ENCODE measurements at places on chromosomes 12 and 14.
A peak's percentile ranks its signal among the peaks of the same experiment; 100 is the strongest.

- DNase-seq: no peak
These were observed 269.3 kb downstream of the SNAPC1 start for GRCh38 chr14:62031504-62031903.

- peak; percentile 44 for DNase-seq
These were observed 202.6 kb downstream of the FOXN3 start for GRCh38 chr14:89214221-89214965.

- DNase-seq: peak; percentile 73
These were observed 44.2 kb upstream of the TSPAN9 start for GRCh38 chr12:3032770-3033538.

GRCh38 chr14:97543816-97544215 is 746.6 kb downstream of the VRK1 start:
- DNase-seq: no peak

GRCh38 chr12:76746516-76746915 is 17.4 kb upstream of the ZDHHC17 start:
- no peak for DNase-seq

GRCh38 chr12:76332606-76333005 is 15.6 kb downstream of the BBS10 start:
- no peak for DNase-seq

GRCh38 chr12:53231921-53232645 is at the start of gene RARG:
Gene RARG (minus strand): TSS chr12:53232209. CDS start chr12:53227545, 4,664 bp downstream.
- DNase-seq: peak; percentile 84

DNA sequence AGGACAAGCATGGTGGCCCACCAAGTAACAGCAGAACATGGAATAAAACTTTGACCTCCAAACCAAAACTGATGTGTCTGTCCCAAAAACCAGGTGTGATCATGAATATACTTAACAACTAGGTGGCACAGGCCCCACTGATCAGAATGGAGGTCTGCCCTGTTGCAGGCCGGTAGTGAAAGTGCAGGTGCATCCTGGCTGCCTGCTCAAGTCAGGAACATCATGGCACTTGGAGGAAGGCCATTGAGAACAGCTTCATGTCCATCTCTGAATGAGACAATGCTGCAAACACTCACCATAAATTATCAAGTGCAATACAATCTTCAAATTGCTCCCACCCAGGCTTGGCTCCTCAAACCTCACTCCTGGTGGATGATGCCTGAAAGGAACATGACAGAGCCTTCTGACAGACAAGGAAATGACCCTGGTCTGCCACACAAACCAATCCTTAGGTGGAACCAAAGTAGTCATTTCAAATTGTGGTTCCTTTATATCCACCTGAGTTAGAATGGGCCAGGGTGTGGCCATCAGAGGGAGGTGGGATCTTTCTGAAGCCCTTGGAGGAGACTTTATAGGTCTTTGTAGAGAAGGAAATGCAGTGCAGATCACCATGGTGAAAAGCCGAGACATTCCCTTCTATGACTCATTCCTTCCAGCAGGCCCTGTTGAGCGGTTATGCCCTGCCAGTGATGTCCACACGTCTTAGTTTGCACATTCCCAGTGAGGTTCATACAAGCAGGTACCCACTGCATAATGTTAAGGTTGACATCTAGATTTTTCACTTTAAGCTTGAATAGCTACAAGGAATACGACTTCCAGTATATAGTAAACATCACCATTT is 36.0 kb downstream of the EGLN3 start:
- DNase-seq: no peak

DNA sequence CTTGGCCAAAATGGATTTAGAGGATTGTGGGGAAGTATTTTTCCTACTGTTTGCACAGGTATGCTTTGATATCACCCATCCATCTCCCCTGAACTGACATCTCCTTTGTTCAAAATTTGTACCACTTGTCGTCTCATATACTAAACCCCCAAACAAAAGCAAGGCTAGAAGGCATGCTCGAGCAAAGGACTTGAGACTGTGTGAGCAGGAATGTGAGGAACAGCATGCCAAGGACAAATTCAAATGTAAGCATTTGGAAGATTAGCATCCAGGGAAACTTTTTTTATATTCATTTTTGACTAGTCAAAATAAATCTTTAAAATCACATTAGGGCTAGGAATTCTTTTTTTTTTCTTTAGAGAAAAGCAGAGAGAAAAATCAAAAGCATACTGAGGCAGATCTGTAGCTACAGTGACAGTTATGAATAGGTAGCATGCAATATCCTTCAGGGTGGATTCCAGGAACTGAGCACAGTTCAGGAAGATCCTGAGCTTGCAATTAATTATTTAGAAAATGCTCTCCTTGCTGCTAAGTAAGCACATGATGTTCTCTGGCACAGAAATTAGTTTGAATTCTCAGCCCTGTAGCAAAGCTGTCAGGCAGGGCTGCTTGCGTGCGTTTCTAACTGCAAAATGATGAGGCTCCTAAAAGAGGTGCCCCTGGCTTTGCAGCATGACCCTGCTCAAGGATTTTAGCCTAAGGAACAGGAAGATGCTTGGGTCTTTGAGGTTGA is 327.7 kb downstream of the LRIG3 start:
- no peak for DNase-seq

GRCh38 chr12:93852173-93852591 is 175.0 kb downstream of the CRADD start:
- DNase-seq: no peak

GRCh38 chr12:56220611-56221231 is 1.0 kb downstream of the RNF41 start:
- no peak for DNase-seq

GRCh38 chr12:89461649-89462612 is 62.7 kb downstream of the GALNT4 start:
- no peak for DNase-seq

DNA sequence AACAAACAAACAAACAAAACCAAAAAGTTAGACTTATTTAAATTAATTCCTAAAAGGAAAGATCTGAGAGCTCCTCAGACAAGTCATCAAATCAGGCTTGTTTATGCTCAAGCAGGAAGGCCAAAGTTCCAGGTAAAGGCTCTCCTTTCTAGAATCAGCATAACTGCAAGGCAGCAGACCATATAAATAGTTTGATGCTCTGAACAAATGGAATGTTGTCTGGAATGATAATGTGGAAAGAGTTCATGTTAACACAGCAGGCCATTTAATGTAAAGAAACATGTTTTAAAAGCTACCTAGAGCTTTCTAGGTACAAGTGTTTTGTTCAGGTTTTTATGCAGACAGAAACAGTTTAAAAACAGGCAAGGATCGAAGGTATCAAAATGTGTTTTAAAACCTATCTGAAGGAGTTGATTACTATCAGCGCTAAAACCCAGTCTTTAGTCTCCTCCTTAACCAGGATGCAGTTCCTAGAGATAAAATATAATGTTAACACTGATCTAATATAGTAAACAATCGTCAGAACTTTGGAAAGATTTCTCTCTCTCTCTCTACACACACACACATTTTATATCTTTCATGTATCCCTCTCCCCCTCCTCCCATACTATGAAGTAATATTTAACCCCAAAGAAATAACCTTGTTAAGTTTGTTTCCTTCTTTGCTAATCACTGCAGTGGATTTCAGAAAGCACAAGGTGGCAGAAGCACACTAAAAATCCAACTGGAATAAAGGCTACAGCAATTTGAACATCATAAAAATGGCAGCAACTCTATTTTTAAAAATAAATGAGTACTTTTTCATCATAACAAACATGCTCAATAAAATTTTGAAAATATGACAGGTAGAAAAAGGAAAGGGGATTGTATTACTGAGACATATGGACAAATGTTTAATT is 135.5 kb downstream of the PAWR start:
- DNase-seq: peak; percentile 23

DNA sequence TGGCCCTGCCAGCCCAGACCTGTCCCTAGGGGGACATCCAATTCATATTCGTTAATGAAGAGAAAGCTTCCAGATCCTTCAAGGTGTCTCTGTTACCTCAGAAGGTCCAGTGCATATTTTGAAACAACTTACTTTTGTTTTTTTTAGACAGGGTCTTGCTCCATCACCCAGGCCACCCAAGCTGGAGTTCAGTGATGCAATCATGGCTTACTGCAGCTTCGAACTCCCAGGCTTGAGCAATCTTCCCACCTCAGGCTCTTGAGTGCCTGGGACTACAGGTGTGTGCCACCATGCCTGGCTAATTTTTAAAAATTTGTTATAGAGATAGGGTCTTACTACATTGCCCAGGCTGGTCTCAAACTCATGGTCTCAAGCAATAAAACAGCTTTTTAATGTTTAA is 48.4 kb downstream of the B4GALNT3 start:
- DNase-seq: no peak

DNA sequence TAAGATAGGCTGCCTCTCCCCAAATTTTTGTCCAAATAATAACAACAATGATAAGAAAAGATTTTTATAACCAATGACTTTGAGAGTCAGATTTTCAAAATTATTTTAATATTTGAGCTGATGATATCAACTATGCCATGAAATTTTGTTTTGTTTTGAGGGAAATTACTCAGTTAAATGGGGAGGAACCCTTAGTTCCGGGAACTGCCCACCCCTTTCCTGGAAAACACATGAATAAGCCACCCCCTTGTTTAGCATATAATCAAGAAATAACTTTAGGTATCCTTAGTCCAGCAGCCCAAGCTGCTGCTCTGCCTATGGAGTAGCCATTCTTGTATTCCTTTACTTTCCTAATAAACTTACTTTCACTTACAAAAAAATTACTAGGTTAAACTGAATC is 61.4 kb downstream of the HMGA2 start:
- no peak for DNase-seq

- no peak for DNase-seq
These were observed 2.7 kb upstream of the CLEC6A start for GRCh38 chr12:8453021-8453513.

DNA sequence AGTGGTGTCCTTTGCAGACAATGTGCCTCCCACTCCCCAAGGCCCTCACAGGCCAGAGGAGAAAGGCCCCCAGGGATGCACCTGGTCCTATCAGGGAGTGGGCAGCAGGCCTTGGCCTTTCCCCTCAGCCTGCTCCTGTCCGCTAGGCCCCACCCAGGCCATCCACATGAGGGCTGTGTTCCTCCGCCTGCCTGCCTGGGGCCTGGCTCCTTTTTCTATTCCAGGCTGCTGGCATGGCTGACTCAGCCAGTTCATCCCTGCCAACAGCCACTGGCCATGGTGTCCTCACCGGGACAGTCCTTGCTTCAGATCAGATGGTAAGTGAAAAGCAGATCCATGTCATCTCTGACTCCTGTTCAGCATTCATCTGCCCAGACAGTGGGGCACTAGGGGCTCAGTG is 13.4 kb downstream of the ISM2 start:
- DNase-seq: no peak

- DNase-seq: peak; percentile 60
These were observed 12.4 kb downstream of the MED21 start for GRCh38 chr12:27034607-27035293.

DNA sequence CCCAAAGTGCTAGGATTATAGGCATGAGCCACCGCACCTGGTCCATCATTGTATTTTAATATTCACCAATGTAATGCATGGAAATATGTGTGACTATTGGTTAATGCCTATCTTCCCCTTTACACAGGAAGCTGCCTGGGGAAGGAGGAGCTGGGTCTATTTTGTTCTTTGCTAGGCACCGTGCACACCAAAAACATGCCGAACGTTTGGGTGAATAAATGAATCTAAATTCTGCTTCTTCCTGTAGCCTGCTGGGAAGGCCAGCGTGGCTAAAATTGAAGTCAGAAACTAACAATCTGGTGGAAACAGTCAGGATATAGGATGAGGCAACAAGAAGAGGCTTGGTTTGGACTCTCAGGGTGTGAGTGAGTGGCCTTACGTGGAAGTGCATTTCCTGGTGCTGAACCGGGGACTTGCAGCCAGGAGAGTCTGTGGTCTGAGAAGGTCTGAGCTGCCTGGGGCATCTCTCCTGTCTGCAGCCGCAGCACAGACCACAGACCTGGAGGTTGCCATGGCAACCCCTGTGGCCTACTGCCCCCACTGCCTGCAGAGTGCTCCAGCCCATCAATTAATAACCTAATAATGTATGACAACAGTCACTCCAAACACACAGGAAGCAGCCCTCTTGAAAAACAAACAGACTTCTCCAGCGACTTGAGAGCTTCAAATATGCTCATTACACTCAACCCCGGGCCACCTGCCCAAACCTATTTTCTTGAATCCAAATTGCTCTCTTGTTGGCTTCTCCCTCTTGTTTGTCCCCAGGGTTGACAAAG is 5.5 kb upstream of the GPR68 start:
- no peak for DNase-seq

DNA sequence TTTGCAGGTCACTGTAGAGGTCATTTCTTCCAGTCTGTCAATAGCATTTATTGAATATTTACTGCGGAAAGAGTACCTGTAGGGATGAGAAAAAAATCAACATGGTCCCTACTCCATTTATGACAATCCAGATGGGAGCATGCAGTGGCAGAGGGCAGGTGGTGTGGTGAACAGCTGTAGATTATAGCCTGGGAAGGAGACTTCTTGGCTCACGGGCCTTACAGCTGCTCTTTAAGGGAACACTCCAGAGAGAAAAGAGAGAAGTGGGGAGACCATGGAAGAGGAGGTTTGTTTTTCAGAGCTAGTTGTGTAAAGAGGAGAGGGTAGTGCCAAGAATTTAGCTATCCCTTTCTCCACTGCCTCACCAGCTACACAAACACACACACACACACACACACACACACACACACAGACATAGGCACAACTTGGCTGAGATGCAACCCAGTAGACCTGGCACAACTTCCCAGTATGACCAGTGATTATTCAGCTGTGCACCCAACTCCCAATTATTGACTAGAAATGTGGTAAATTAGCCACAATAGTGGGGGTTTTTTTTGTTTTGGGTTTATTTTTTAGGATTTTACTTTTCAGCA is 41.0 kb downstream of the GPHB5 start:
- DNase-seq: peak; percentile 34

- DNase-seq: no peak
These were observed 359.4 kb downstream of the TMEM121 start for GRCh38 chr14:105885561-105886320.

DNA sequence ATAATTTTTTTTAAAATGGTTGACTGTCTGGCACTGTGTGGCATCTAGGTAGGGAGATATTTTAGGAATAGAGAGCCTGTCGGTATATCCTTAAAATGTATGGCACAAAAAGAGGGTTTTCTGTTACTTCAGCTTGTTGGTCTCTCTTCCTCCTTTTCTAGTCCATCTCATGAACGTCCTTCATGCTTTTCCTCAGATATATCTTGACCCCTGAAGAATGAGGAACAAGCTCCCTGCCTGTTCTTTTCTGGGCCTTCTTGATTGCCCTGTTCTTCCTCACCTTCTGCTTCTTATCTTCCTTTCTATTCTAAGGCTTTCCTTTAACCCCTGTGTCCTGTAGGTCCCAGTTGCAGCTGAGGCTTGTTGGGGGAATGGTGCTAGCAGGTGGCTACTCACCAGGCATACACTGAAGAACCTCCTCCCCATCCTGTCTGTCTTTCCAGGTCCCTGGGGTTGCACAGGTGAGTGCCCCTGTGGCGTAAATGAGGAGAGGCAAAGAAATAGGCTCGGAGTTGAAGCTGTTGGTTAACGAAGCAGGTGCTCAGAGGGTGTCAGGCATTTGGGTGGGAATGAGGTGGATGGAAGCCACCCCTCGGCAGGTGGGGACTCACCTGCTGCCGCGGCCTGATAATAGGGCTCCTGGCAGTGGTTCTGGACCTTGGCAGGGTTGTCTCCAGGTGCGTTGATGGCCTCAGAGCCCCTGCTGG is 7.2 kb upstream of the C1R start:
- no peak for DNase-seq

GRCh38 chr12:50197297-50197727 is 30.1 kb upstream of the CERS5 start:
- DNase-seq: no peak
